ENCODE measurements at places on chromosomes 7 and 10.

- no peak for DNase-seq
Measured at GRCh38 chr7:110386913-110387312, 704.0 kb upstream of the LRRN3 start.

DNA sequence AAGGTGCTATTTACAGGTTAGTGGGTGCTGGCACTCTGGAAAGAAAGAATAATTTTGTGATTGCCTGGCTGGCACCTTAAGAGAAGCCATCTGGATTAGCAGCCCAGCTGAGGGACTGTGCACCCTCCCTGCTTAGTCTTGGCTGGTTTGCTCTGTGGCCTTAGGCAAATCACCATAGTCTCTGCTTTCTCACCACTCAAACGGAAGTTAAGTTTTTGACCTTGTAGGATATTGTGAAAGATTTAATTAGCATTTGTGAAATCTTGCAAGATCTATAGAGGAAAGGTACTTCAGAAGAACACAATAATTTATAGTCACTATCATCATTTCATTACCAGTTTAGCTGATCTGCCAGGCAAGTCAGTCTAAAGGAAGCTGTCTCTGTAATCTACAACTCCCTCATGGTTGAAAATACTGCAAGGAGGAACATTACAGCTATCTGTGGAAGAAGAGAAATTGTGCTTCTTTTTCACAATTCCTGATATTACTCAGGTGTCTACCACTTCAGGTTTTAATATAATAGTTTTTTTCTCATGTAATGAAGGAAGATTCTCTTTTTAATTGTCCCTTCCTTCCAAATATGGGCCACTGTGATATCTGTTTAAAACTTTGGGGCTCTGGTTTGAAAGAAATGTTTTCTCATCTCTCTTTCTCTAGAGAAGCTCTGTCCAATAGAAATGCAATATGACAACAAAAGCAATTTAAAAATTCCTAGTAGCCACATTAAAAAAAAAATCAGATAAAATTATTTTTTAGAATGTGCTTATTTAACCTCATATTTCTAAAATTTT lies 219.6 kb downstream of the PTEN start:
- no peak for DNase-seq

GRCh38 chr7:63073736-63074135 lies 924.9 kb upstream of the ZNF722 start:
- no peak for DNase-seq

DNA sequence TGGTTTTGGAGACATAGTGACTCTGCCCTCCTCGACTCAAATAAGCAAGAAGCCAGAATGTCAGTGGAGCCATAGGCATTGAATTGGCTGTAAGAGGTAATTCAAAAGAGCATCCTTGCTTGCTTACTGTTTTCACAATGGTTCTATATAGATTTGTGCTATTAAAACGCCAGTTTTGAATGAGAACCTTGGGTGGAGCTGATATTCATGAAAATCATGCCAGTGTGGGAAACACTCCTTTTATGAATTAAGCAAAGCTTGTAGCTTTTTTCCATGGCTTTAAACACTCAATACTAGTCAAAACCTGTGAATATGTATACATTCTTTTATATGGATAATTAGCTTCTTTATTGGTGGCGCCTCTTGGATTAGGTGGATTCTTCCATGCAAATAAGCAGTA lies 252.5 kb downstream of the SLC25A13 start:
- DNase-seq: no peak

- no peak for DNase-seq
Measured at GRCh38 chr7:112395893-112396292, 54.4 kb upstream of the IFRD1 start.

- DNase-seq: no peak
Measured at GRCh38 chr10:125264091-125264490, 103.7 kb upstream of the CTBP2 start.

GRCh38 chr7:154767142-154767541 lies 235.8 kb downstream of the PAXIP1 start:
- no peak for DNase-seq

- no peak for DNase-seq
Measured at GRCh38 chr7:44390701-44391100, 65.3 kb upstream of the CAMK2B start.

Measured in stimulated activated CD4-positive, alpha-beta T cell treated with anti-CD3 and anti-CD28 coated beads, Interleukin-4, amount 100 ng/mL, for 24 hours (primary cell).